ENCODE measurements at places on chromosomes 6 and 20.

DNA sequence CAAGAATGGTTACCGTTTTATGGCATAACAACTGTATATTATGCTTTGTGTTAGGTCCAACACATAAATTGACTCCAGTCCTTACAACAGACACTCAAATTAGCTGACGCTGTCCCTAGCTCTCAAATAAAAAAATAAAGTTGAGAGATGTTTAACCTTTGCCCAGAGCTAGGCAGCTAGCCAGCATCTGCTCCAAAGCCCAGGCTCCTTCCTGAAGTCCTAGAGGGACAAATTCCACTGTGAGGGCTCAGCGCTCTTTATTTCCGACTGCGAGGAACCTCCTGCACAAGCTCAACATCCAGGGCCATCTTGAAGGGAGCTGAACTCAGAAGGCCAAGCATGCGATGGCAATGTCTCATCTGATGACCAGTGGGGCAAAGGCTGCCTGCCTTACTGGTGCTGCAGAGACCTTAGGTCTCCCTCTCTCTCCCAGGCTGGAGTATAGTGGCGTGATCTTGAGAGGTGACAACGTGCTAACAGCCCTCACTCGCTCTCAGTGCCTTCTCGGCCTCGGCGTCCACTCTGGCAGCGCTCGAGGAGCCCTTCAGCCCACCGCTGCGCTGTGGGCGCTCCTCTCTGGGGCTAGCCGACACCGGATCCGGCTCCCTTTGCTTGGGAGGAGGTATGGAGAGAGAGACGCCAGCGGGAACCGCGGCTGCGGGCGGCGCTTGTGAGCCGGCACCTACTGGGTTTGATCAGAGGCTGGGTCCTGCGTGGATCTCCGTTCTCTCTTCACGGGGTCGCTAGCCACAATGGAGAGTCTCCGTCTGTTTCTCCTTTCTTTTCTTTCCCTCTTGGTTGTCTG lies 24.7 kb upstream of the GFOD1 start:
- DNase-seq = no peak

DNA sequence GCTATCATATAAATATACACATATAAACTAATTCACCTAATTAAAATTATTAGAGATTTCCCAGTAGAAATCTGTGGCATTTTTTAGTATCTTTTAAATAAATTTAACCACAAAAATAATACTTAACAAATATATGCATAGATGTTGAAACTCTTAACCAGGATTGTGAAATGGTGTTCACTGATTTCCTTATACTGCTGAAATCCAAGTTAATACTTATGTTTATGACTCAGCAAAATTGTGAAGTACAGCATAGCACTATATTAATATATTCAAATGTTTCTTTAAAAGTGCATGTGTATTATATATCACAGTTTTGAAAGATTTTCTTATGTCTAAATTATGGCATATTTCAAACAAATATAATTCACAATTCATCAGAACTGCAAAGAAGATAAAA lies 328.2 kb upstream of the MANEA start:
- DNase-seq = no peak

DNA sequence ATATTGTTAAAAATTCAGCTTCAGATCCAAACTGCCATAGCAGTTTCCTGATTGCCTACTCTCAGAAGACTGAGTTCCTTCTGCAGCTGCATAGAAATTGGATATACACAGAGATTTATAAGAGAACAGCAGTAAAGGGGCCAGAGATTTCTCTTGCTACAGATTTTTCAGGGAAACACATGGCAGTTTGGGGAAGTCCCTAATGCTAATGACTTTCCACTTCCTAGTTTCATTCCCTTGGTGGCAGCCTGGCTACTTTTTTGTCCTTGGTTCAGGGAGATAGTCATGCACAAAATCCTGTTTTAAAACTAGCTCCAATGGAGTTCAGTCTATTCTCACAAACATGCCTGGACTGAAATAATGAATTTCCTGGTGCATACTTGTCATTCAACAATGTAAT lies 125.3 kb upstream of the PLCB4 start:
- no peak for DNase-seq

DNA sequence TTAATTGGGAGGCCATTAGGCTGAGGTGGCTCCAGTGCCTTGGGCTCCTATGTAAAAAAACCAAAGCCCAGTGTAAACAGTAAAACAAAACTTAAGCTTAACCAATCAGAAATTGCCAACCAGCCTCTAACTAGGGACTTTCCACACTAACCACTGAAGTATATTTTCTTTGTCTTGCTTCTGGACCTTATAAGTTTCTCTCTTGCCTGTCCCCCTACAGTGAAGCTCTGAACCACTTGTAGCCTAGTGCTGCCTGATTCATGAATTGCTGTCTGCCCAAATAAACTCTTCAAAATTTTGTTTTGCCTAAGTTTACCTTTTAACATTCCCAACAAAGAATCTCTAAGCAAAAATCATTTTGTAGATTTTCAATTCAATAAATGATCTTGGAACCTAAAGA lies 28.2 kb downstream of the POPDC3 start:
- DNase-seq = no peak

- DNase-seq = peak; percentile 6
Observed at GRCh38 chr20:20712004-20712473, 405 bp downstream of the RALGAPA2 start.

DNA sequence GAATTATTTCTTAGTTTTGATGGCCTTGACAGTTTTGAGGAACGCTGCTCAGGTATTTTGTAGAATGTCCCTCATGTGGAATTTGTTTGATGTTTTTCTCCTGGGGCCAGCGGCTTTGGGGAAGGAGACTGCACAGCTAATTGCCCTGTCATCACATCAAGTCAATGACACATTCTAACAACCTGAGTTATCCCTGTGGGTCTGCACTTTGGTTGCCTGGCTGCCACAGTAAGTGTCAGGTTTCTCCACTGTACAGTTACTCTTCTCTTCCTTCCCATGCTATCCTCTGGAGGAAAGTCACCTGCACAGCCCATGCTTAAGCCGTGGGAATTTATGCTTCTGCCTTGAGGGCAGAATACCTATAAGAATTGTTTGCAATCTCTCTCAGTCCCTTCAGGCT lies 1.4 kb upstream of the TREML4 start:
- DNase-seq = no peak
